ENCODE measurements at places on chromosomes 1 and 21.

DNA sequence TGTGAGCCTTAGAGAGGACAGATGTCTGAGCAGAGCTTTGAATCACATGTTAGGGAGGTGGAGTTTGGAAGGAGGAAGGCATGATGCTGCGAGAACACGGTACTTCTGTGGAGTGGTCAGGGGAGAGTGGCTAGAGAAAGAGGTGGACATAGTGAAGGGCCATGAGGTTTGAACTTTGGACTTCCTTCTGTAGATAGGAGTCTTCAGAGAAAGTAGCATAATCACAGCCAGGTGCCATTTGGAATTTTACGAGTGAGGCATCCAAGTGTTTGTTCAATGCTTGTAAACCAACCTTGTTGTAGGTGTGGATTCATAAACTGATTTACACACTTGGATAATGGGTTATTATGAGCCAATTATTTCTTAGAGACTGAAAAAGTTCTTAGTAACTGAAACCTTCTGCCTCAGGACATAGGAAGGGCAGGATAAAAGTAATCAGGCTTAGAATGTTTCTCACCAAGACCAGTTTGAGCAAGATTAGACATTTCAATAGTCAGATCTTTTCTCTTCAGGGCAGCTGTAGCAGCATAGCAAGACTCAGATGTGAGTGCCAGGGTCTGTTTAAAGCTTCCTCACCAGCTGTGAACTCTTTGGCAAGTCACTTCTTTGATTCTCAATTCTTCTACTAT is 83.5 kb upstream of the HMCN1 start:
- DNase-seq = no peak

DNA sequence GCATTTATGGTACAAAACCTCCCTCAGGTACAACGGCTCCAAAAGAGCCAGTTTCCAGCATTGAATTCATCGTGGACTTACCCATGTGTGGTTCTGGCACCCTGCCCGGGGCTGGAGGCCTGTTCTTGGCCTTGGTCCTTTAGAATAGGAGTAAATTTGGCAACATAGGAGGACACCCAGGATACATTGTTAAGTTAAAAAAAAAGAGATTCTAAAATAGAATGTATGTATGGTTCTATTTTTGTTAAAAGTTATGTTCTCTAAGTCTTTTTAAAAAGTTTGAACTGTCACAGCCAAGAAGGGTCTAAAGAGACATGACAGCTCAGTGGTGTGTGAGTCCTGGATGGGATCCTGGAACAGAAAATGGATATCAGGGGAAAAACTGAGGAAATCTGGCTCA is 25.9 kb downstream of the EPHX1 start:
- DNase-seq = no peak

DNA sequence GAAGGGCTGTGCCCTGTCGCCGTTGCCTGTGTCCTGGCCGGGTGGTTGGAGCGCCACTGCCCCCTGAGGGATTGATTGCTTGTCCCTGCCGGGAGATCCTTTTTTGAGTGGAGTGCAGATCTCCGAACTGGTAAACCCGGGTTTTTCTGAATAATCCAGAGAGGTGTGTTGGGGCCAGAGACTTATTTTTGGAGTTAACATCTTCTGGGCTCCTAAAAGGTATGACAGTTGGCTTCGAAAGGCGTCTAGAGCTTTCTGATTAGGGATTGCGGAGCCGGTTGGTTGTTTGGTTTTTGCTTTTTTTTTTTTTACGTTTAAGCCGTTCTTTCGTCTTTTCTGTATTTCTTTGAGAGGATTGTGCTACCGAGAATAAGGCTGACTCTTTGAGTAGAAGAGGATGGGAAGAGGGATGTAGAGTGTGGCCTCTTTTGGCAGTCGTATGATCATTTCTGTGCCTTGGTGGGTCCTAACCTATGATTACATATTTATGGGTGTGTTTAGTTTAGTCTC is 756 bp downstream of the RLF start:
- no peak for DNase-seq

GRCh38 chr1:3465935-3466321 is 11.5 kb downstream of the ARHGEF16 start:
- DNase-seq = no peak

DNA sequence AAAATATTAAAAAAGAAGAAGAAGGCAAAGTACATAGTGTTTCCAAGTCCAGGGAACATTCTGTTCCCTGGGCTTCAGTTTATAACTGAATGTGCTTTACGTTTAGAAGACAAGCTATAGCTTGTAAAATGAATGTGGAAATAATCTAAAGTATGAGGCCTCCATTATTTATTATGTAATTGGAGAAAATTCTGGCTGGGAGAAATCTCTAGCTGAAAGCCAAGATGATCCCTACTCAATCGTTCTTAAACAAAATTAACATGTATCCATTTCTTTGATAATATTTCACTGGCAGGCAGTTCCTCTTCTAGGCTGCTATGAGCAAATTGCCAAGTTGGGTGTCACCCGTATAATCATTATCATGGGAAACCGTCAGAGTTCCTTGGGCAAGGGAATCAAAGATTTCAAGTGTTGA is 52.2 kb upstream of the ETS2 start:
- DNase-seq = no peak

DNA sequence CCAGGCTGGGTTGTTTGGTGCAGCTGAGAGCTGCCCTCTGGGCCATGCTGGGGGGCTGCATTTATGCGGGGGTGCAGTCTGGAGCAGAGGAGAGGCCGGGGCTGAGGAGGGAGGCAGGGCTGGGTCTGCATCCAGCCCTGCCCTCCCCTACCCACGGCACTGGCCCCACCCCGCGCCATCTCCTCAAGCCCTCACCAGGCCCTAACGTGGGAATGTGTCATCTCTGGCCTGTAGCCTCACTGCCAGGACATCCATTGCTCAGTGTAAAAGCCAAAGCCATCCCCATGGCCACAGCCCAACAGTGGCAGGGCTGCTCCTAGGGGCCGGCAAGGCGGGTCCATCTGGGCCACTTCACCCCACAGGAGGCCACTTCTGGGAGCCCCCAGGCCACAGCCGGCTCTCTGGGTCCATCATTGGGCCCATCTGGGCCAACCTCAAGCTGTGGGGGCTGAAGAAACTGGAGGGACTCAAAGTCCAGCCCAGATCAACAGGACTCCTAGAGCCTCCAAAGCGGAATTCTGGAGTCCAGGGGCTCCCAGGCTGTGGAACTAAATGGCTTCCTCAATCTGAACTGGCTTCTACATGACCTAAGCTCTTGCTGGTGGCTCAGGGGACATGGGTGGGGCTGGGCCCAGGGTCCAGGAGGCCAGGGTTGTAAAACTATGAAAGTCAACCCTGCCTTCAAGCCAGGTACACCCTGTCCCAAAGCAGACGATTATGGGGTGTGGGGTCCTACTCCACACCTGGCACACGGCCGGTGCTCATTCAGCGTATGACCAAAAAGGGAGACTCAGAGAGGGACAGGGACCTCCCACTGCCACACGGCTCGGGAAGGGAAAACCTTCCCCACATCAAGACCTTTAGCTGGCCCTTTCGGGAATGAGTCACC is 32.6 kb downstream of the RUNX3 start:
- no peak for DNase-seq

DNA sequence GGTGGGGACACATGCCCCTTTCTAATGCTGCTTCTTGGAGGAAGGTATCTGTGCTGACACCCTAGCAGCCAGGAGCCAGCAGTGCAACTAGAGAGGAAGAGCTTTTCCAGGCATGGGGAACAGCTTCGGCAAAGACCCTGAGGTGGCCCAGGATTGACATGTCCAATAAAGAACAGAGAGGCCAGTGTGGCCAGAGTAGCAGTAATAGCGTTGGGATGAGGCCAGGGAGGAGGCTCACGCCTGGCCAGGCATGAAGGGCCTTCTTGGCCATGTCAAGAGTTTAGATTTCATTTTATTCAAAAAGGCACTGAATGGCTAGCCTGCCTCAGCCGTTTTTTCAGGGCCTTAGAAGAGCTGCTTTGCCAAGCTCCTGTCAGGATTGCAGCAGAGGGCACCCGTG is 16.3 kb upstream of the ADAMTSL4 start:
- DNase-seq = no peak

DNA sequence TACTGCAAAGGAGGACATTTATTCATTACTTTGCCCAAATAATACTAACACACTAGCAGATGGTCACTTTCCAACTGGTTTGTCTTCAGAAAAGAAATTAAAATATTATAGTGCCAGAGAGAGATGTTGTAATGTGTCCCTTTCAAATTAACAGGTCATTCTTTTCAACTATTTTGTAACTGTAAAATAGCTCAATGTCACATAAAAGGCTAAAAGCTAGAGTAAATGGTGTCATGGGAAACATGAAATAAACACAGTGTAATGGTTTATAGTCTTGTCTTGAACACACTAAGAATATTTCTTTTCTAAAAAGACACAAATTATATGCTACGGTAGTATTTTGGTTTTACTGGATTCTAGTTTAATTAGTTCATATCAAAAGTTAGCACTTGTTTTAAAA is 77.8 kb downstream of the ADGRL2 start:
- no peak for DNase-seq
